ENCODE measurements at places on chromosomes 6 and 20.

GRCh38 chr6:136201732-136202131 lies 48.4 kb downstream of the MTFR2 start:
- no peak for DNase-seq

DNA sequence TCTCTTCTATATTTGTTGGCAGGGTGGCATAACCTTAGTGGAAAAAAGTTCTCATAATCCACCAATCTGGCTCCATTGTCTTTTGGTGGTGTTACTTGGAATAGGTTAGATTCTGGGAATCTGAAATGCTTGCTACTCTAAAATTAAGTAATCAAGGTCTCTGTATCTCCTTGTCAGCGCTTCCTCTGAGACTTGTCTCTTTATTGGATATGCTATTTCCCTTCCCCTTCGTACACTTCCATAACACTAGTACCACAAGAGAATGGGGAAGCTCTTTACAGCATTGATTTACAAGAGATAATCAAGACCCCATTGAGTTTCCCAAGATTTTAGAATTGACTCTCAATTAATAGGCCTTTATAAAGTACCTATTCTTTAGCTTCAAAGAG lies 280.2 kb downstream of the ADGB start:
- no peak for DNase-seq

DNA sequence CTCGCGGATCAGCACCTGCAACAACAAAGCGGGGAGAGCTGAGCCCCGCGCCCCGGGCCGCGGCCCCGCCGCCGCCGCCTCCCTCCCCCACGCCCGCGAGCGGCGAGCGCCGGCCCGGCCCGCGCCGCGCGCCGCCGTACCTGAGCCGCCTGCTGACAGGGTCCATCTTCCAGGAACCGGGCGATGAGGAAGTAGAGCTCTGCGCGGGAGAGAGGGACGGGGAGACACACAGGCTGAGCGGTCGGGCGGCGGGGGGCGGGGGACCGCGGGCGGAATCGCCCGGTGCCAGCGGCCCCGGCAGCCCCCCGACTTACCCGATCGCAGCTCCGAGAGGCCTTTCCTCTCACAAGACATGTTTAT lies 359 bp downstream of the PHIP start:
- DNase-seq = no peak

DNA sequence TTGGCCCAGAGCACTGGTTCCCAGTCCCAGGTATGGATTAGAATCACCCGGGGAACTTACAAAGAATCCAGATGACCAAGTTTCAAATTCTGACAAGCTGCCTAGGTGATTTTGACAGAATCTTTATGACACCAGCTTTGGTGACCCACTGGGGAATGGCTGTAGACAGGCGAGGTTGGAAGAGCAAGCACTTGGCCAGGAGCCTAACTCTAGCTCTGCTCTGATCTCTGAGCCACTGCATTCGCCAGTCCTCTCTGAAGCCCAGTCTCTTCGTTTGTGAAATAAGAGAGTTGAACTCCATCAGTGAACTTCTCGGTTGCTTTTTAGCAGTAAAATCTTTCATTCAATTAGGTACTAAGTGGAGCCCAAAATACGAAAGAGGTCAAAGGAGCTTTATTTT lies 161.2 kb downstream of the VEGFA start:
- DNase-seq = no peak

GRCh38 chr6:114247101-114247500 lies 95.7 kb downstream of the HS3ST5 start:
- DNase-seq = no peak

DNA sequence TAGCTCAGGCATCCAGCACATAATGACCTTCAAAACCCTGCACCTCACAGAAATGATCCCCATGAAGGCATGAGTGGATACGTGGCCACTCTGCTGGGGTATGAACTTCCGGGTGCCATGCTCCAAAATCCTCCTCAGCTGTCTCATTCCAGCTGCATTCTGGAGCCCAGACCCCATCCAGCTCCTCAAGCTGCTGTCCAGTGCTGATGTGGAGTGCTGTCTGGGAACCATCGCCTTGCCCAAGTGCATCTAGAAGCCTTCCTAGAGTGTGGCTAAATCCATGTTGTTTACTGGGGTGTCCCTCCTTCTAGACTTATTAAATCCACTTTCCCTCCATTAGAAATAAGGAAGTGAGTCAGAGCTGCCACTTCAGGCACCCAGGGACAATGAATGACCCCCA lies 130.8 kb upstream of the PTPRT start:
- DNase-seq = no peak

DNA sequence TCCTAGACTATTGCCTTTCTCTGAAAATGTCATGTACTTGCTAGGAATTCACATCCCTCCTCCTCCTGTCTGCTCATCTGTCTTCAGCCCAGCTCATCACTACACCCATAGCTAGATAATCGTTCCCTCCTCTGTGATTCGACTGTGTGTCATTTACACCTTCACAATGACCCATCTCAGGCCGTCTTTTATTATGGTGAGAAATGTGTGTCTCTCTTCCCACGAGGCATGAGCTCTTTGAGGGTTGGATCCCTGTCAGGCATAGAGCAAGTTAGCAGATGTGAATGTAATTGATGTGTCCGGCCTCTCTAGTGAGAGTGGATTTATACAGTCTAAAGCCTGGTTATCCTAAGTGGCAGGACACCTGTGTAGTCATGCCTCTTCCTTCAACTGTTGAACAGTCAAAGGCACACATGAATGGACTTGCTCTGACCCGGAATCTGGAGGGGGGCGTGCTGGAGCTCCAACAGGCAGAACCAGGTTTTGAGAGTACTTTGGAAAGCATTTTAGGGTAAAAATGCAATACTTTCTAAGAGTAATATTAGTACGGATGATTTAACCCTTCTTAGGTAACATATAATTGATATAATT lies 182.1 kb downstream of the UTRN start:
- no peak for DNase-seq

DNA sequence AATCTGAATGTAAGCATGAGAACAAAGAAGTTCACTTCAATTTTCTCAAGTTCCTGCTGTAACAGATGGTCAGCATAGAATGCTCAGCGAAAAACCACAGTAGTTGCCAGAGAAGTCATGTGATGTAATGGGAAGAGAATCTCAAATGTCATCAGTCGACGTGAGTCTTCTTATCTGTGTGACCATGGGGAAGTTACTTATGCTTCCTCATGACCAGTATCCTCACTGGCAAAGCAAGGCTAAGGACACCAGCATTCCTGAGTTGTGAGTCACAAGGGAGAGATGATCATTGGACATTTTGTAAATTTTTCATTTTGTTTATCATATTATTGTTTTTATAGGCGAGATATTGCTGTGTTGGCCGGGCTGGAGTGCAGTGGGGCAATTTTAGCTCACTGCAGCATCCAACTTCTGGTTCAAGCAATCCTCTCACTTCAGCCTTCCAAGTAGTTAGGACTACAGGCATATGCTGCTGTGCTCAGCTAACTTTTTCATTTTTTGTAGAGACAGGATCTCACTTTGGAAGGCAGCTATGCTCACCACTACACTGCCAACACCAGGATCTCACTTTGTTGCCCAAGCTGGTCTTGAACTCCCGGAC lies 21.9 kb downstream of the SGK1 start:
- peak; percentile 81 for DNase-seq

DNA sequence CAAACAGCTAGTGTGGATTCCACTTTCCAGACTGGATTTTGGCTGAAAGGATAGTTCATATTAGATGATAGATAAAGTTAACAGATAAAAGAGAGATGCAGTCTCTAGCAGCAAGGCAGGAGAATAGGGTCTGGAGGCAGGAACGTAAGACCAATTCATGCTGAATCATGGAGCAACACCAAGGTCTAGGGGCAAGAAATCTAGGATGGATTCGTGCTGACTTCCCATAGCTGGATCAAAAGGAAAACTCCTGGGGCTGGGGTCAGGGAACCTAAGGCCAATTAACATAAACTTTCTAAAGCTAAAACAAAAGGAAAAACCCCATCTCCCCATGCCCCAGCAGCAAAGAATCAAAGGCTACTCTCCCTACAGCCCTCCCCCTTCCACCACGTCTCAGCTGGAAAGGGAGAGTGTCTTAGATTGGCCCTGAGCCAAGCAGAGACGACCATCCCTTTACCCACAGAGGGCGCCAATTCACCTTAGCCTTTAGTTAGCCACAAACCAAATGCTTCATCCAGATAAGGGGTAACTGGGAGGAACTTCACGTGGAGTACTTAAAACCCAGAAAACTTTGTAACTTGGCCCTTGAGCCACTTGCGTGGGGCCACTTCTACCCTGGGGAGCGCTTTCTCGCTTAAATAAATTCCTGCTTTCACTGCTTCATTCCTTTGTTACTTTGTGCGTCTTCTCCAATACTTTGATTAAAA lies 7.6 kb downstream of the TREM1 start:
- peak; percentile 85 for DNase-seq

GRCh38 chr20:10249048-10249770 lies 30.6 kb downstream of the SNAP25 start:
- no peak for DNase-seq

- DNase-seq = peak; percentile 34
These were observed 84.9 kb downstream of the ANKRD60 start for GRCh38 chr20:58143531-58143930.

DNA sequence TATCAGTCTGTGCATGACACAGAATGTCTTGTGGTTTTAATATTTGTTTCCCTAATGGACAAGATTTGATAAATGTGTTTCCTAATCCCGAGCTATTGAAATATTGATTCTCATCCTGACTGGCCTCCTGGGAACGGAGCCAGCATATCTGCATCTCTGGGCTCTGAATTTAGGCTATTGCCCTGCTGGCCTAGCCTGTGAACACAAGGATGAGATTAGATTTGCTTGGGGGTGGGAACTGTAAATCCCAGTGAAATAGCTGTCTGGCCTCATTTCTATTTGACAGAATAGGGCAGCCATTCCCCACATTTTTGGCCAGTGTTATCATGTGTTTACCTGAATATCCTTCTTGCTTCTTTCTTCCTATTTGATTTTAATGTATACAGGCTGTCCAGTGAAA lies 198.4 kb upstream of the SOX4 start:
- peak; percentile 59 for DNase-seq

- DNase-seq = peak; percentile 46
These were observed 15.8 kb upstream of the FOXC1 start for GRCh38 chr6:1593958-1594314.

DNA sequence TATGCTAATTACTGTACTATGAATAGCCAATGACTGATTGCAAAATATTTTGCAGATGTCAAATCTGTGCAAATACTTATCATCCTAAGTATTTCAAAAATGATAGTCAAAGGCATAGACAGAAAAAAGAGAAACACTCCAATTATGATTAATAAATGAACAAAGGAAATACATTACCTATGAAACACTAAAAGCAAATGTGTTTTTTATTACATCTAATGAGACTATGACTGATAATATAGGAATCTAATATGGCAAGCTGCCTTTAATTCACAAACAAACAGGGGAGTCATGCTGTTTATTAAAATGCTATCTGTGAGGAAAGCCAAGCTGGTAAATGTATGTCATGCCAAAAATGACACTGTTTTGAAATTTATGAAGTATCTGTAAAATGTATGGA lies 713.2 kb upstream of the NRSN1 start:
- no peak for DNase-seq

GRCh38 chr6:6152060-6152459 lies 145.3 kb upstream of the NRN1 start:
- no peak for DNase-seq

GRCh38 chr6:79495246-79495645 lies 42.0 kb downstream of the LCA5 start:
- no peak for DNase-seq

GRCh38 chr20:50758992-50759391 lies 27.6 kb downstream of the PARD6B start:
- peak; percentile 36 for DNase-seq

DNA sequence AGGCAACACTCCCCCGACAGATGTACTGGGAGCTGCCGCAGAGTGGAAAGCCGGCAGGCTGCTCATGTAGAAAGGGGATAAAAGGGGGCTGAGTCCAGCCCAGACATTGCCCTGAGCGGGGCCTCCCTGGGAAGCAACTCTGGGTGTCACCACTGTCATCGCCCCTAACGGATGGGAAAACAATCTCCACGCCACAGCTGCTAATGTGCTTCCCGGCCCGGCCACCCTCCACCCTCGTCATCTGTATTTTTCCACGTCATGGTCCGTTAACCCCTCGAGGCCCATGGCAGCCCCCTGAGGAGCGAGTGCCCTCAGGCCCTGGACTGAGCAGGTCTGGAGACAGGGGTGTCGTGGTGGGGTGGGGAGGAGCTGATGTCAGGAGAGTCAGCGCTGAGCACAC lies 227.4 kb downstream of the DLL1 start:
- DNase-seq = peak; percentile 30

GRCh38 chr6:34922177-34922663 lies 33.2 kb downstream of the ANKS1A start:
- DNase-seq = peak; percentile 64

GRCh38 chr20:40255365-40255764 lies 433.7 kb downstream of the MAFB start:
- DNase-seq = no peak

DNA sequence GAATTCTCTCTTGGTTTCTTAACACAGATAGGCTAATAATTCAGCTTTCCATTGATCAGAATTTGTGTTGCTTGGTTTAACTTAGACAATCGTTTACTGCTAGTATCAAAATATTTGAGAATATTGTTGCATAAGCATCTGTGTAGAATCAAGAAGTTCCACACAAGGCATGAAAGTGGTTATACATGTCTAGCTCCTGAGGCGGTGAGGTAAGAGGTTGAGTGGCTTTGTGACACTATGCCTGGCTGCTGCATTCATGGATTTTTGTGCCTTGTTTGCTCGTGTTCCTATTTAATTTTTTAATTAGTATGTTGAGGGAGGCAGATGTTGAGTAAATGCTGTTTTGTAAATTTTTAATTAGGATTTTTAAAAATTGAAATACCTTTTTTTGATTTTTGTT lies 10.2 kb downstream of the PKIB start:
- DNase-seq = no peak

GRCh38 chr6:44084231-44085014 lies 42.8 kb downstream of the MRPL14 start:
- no peak for DNase-seq

- DNase-seq = no peak
These were observed 51.7 kb upstream of the FOXP4 start for GRCh38 chr6:41494212-41495110.

DNA sequence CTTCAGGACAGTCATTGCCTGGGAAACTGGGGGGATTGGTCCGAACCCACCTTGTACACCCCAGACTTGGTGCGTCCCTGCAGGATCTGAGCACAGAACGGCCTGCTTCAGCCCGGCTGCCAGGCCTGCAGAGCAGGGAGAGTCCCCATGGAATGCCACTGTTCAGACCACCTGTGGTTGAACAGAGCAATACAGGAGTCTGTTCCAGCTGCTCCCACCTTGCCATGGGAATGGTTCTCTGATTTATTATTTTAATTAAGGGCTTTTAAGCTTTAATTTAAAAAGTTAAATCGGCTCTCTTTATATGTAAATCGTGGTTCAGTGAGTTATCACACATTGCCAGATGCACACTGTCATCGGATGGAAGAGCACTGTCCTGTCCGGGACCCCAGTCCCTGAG lies 310.4 kb downstream of the CDH4 start:
- no peak for DNase-seq

DNA sequence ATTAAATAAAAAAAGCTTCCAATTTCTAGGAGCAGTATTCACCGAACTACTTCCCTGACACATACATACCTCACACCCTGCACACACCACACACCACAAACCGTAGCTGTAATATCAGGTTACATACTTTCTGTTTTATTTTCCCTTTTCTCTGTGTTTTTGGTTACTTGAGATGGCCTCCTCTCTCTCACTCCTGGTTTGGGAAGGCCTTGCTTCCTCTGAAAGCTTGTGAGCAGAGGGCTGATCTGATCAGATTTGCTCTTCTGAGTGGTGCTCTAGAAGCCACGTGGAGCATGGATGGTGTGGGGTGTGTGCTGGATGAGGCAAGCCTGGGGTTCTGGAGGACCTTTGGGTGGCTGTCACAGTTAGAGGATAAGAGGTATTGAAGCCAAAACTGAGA lies 20.9 kb downstream of the UTRN start:
- no peak for DNase-seq

Data from islet precursor cell (in vitro differentiated cells).